ENCODE measurements at places on chromosomes 6 and 20.
A peak's percentile ranks its signal among the peaks of the same experiment; 100 is the strongest.

- no peak for DNase-seq
Measured at GRCh38 chr6:39080246-39080875, 31.8 kb downstream of the GLP1R start.

DNA sequence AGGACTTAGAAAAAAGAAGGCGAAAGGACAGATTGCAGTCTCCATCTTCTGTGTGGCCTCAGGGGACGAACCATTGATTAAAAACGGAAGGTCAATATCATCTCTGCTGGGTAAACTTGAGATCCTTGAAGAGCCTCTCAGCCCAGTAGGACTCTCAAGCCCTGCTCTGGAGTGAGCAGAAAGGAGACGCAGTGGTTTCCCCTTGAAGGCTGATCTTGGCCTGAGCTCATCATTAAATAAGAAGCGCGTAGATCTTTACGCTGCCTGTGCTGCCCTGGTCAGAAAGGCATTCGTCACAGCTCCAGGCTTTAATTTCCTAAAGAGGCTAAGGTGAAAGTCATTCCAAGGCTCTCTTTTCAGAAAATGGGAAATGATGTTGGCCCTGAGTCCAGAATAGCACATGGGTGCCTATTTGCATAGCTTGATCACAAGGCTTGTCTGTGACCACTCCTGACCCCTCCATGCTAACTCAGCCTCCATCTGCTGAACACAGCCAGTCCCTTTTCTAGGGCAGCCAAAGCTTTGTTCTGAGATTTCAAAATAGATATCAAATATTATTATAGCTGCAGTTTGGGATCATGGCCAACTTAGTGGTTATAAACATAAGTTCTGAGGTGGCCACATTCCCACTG, 29.3 kb upstream of the XRN2 start:
- no peak for DNase-seq

- no peak for DNase-seq
Measured at GRCh38 chr6:34586327-34587040, 30.4 kb upstream of the SPDEF start.

GRCh38 chr20:20489648-20490341, 121.9 kb downstream of the INSM1 start:
- DNase-seq: no peak

- peak; percentile 14 for DNase-seq
Measured at GRCh38 chr6:15517600-15517999, 145.2 kb downstream of the DTNBP1 start.

DNA sequence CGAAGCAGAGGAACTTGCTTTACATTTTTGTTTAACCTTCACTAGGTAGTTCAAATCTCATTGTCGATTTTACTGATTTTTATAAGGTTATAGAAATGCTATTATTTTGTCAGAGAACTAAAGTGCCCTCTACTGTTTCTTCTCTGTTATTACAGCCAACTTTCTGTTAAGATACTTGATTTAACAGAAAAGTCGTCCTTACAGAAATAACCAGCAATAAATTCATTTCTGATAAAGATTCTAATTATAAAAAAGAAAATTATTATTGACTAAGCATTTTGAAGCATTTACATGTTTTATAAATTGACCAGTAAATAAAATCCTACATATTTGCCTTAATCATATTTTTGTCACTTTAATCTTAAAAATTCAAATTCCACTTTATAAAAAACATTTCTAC, 60.8 kb downstream of the OGFRL1 start:
- no peak for DNase-seq

DNA sequence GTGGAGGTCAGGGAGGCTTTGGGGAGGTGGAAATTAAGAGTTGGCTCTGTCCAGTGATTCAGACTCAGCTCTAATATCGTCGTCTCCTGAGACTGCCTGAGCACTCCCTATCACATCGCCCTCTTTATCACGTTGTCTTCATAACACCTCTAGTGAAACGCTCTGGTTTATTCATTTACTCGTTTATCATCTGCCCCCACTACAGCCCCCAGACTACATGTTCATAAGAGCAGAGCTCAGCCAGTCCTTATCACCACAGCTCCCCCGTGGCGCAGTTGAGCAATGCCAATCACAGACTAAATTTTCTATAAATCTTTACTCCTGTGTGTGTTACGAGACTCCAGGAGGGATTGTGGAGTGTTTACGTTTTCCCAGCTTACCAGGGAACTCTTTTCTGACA, 316.2 kb downstream of the ADGRB3 start:
- DNase-seq: no peak

DNA sequence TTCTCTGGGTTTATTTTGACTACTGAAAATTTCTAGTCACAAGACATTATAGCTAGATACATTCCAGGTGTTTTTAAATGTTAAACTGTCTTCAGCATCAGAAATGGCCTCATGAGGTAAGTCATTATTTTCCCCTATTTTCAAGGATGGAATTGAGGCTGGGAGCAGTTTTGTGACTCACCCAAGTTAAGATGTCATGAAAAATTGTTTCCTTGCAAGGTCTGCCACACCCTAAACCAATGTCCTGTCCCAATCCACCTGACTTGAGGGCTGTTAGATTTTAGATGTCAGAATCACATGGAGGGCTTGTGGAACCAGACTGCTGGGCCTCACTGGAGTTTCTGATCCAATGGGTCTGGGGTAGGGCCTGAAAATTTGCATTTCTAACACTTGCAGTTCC, 16.9 kb downstream of the SLC22A3 start:
- DNase-seq: no peak

DNA sequence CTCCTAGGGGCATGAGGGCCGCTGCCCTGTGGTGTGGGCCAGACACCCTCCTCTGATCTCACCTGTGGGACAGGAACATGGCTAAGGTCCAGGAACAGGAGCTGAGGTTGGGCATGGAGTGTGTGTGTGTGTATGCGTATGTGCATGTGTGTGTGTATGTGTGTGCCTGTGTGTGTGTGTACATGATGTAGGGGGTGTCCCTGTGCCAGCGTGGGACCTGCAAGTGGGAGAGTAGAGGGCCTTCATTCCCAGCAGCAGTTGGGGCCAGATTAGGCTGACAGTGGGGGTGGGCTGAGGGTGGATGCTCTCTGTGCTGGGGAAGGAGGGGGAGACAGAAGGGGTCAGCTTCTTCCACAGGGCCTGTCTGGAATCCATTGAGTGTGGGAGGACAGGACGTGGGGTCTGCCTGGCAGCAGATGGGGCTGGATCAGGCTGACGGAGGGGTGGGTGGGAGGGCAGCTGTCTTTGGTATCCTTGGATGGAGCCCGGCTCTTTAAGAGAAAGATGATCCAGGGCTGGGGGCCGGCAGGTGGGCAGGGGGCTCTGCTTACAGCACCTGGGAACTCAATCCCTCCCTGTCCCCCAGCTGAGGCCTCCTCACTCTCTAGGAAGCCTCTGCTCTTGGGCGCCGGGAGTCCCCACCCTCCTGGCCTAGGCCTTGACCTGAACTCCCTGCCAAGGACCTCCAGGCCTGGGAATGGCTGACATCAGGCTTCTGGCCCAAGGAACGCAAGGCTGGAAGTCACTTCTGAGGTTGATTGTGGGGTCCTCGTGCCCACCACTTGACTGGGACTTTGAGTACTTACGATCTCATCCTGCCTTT, 44.0 kb downstream of the SPDEF start:
- DNase-seq: no peak

DNA sequence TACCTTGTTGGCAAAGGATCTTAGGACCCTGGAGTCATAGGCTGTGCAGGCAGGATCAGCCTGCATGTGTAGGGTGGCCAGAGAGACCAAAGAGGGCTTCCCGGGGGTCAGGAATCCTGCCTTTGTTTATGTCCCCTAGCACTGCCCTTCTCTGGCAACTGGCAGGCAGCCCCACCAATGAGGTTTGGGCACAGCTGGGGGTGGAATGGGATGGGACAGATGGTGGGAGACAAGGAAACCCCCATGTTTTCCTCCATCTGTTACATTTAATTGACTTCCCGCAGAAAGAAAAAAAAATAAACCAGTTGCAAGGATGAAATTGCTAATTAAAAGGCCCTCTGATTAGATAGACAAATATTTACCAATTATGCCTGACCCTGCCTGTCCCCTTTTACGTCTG, 27.6 kb downstream of the CD40 start:
- DNase-seq: no peak

- no peak for DNase-seq
Measured at GRCh38 chr20:9112541-9113515, 43.9 kb downstream of the PLCB4 start.

DNA sequence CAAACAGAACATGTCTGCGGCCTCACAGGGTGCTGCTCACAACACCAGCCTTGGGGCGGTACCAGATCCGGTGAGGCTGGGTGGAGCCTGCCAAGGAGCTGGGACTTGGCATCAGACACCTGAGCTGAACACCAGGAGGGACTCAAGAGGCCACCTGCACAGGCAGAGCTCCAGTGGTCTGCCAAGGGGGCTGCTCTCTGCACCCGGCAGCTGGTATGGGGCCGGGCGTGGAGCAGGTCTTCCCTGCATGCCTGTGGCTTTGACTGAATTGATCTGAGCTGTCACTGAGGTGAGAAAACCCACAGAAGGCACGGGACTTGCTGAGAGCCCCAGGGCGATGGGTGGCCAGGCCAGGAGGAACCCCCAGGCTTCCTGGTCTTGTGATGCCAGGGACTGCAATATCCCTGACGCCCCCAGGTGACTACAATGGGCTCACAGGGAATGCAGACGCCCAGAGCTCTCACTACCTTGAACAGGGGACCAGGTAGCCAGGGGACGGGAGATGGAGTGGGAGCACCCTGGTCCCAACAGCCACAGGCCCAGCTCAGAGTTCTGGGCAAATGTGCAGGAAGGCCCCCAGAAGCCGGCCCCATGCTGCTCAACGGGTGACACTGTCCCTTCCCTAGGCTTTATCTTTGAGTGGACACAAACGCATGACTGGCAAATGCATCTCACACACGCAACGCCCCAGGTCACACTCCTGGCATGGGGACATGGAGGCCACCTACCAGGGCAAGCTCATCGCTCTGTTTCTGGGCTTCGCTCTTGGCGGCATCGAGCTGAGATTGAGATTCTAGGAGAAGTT, 48.2 kb downstream of the DSTN start:
- peak; percentile 21 for DNase-seq

DNA sequence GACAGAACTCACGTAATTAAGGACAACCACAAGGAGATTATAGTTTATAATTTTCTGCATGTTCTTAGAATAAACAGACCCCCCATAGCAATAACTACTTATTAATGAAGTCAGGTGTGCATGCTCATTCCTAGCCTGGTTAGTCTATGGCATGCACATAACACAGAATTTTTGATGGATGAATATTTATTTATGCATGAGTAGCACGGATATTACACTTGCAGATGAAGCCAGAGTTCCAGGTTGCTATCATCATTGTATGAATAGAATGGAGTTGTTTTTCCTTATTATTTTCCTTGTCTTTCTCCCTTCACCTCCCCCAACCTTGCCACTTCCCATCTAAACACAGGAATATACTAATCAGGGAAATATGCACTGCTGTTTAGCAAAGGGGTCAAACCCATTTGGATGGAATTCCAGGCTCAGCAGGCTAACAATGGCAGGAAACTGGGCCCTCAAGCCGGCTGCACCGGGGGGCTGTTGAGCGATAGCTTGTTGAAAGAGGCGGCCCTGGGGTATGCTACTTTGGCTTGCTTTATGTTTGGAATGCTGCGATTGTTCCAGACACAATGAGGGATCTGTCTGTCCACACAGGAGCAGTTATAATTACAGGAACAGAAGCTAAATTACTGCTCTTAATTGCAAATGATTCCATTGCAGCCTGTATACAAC, 112.6 kb downstream of the TMEM170B start:
- no peak for DNase-seq

DNA sequence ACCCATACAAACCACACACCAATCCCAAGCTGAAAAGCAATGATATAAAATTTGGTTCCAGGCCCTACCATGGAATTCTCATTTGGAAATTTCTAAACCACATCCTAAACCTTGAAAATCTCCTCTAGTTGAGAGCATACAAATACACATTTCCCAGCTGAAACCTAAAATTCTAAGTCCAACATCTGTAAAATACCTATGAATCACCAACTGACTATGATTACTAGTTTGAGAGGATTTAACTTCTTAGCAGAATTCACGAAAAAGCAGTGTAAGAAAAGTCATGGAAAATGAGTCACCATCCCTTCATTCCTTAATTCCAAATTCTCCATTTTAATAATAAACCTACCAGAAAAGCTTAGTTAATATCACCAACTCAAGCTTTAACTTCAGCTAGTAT, 15.4 kb downstream of the RANBP9 start:
- no peak for DNase-seq

DNA sequence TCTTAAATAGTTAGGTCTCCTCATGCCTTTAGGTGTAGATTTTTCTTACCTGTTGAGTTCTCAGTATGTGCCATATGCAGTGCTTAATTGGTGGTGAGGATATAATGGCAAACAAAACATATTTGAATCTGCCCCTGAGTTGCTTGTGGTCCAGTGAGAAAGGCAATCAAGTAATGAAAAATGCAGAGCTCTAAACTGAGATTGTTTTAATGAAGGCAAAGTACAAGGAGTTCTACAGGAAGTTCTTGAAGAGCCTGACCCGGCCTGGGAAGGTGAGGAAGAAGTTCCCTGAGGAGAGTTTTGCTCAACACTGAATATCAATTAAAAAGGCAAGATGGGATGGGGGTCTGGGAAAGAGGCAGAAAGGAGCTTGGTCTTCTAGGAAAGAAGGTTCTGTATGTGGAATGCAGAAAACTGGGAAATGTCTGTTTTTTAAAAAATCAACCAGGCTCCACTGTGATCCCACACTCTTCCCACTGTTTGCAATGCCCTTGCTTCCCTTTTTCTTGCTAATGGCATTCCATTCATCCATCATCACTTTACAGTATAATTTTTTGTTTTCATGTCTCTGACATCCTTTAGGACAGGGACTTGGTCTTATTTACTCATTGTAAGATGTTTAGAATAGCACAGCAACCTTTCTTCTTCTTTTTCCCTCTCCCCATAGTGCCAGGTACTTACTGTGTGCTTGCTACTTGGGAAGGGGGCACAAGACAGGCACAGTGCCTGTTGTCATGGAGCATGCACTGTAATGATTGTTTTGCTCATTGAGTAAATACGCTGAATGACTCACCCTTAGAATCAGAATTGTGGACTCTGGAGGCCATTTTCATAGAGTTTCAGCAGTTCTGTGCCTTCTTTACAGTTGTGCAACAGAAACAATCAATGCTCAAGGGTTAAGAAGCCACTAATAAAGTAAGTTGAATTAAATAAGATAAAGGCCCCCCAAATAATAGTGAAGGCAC, 64.3 kb downstream of the ANKS1A start:
- no peak for DNase-seq

GRCh38 chr20:34874094-34874654, 1.5 kb upstream of the GGT7 start:
- DNase-seq: peak; percentile 85

DNA sequence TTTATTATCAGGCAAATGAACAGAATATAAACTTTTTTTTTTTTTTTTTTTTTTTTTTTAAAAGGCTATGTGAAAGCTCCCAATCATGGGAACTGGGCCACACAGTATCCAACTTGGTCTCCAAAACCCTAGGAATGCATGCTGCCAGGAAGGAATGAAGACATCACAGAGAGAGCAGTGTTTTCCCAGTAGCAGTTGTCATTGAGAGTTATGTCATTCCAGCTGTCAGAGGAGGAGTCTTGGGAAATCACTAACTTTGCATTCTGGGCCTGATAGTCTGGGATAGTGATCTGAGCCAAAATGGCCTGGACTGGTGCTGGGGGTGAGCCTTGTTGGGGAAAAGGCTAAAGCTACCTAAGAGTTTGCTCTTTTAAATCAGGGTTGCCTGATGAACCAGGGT, 231.3 kb upstream of the MAP3K7 start:
- DNase-seq: no peak

Data from omental fat pad (tissue), 4 donors.